ENCODE measurements at places on chromosomes 2 and 18.
A peak's percentile ranks its signal among the peaks of the same experiment; 100 is the strongest.

GRCh38 chr2:147854557-147855134, 9.8 kb downstream of the ACVR2A start:
- DNase-seq, result no peak

DNA sequence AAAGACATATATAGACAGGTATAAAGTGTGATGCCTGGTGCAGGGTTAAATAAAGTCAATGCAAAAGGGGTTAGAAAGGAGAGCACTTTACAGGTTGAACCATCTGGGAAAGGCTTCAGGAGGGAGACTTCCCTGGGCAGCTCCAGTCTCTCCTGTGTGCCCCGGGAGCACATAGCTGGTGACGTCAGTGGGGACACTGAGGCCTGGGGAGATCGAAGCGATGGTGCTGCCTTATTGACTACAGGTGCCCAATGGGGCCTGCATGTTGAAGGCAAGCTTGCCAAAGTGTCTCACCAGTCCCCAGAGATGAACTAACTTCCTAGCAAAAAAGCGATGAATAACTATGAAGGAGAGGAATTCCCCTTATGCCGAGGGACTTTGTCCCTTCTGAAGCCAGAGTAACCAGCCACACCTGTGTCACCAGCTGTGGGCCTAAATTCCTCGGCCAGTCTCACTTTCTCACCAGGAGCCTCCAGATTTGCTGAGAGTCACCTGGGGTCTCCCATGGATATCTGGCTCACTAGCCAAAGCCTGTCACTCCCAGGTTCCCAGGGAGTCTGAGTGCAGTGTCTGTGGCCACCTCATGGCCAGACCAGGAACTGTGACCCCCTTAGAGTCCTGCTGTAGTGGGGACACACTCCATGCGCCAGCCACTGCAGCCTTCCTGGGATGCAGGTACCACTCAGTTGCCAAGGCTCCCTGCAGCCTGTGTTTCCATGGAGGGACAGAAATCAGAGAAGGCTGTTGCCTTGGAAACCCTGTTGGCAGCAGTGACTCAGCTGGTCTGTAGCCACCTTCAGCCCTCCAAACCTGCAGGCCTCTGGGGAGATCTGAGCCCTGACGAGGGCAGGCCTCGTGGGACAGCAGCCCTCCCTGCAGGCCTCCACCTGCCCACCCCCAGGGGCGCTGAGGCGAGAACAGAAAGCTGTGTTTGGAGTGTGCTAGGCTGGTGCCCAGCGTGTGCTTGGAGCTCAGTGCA, 128.7 kb downstream of the CTIF start:
- no peak for DNase-seq

- no peak for DNase-seq
These were observed 35.6 kb downstream of the EPAS1 start for GRCh38 chr2:46332686-46333281.

GRCh38 chr2:71550801-71551630, 97.7 kb downstream of the DYSF start:
- DNase-seq, result no peak

- DNase-seq, result no peak
These were observed 149.7 kb downstream of the EN1 start for GRCh38 chr2:118697781-118698180.

- no peak for DNase-seq
These were observed 23.6 kb downstream of the STAT4 start for GRCh38 chr2:191127235-191127634.

- DNase-seq, result no peak
These were observed 5.9 kb upstream of the RALB start for GRCh38 chr2:120246546-120247300.

- DNase-seq, result no peak
These were observed 162.8 kb downstream of the GCA start for GRCh38 chr2:162506706-162507105.

GRCh38 chr2:122001441-122001874, 246.0 kb downstream of the TSN start:
- DNase-seq, result no peak

DNA sequence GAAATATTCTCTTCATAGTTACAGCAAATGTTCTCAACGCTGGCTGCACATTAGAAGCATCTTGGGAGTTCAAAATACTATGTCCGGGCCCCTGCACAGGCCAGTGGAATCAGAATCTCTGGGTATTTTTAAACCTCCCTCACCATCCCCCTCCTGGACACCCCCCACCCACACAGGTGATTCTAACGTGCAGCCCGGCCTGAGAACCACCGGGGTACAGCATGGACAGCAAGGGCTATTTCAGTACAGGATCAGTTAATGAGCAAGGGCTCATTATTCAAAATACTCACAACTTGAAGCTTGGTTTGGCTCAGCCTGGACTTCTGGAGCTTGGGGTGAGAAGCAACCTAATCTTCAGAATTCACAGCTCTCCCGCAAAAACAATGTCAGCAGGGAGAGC, 31.4 kb downstream of the INO80C start:
- no peak for DNase-seq

GRCh38 chr2:118723394-118723793, 124.1 kb downstream of the EN1 start:
- DNase-seq, result peak; percentile 56

- peak; percentile 43 for DNase-seq
These were observed 27.2 kb upstream of the OTX1 start for GRCh38 chr2:63023444-63023843.

DNA sequence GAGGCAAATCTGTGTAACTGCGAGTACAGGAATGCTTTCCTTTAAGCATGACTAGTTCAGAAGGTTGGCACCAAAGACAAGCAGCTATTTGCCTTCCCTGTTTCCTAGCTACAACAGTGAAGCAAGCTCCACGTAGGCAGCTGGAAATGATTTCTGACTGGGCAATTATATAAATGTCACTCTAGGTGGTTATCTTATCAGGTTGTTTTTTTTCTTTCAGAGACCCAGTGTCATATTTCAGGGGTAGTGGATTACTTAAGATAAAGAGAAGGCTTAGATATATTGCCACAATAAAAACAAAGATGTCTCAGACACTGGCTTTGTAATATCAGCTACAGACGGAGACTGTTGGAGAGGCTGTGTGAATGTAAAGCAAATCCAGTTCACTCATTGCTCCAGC, 748.9 kb upstream of the NXPH2 start:
- no peak for DNase-seq

DNA sequence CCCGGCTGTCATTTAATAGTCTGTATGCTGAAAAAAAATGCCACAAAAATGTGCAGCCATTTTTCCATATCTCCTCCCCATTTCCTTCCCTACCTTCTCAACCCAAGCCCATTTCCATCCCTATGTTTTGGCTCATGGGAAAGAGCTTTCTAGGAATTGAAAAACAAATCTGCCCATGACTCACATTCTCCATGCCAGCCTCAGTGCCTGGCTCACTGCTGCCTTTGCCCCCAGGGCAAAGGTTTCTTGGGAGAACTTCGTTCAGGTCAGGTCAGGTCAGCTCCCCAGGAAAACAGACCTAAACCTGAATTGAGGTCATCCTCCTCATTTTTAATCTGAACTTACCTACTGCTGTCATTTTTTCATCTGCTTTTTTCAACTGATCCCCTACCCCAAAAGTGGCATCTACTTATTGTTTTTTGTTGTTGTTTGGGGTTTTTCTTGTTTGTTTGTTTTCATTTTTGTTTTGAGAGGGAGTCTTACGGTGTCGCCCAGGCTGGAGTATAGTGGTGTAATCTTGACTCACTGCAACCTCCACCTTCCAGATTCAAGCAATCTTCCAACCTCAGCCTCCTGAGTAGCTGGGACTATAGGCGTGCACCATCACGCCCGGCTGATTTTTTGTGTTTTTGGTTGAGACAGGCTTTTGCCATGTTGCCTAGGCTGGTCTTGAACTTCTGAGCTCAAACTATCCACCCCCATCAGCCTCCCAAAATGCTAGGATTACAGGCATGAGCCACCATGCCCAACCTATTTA, 66.7 kb downstream of the FECH start:
- no peak for DNase-seq

- DNase-seq, result peak; percentile 99
These were observed 102.4 kb downstream of the TRIB2 start for GRCh38 chr2:12819103-12819475.

- no peak for DNase-seq
These were observed 151.8 kb upstream of the NT5C1B start for GRCh38 chr2:18741191-18741590.

DNA sequence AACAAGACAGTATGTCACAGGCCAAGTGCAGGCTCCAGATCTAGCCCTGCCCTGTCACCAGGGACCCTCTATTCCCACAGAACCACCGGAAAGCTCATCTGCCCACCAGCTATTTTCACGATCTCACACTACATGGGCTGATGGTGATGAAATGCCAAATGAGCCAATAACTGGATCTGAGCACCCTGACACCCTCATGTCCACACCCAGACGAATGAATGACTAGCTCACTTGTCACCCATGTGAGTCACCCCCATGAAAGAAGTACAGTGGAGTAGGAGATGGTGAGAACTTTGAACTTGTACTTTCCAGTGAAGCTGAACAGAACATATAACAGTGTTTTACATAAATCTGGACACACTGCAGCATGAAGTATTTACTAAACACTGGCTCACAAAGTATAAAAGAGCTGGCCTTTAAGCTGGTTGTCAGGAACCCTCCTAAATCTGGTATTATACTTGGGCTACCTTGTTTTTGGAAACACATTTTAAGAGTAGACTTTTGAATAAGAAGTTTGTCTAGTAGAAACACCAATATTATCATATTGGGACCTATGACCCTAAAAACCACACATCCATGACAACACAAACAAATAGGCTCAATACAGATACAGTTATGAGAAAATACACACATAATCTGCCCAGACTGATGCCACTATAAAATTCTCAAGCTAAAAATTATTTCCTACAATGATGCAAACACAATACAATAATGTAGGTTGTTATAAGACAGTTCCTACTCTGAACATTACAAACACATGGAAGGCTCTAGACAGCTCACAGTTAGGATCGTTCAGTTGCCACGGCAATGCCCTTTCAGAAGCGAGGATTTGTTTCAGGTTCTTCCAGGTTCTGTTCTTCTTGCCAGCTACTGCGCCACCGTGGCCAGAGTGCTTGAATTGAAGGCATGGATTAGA, 19.0 kb downstream of the INO80C start:
- DNase-seq, result peak; percentile 91

DNA sequence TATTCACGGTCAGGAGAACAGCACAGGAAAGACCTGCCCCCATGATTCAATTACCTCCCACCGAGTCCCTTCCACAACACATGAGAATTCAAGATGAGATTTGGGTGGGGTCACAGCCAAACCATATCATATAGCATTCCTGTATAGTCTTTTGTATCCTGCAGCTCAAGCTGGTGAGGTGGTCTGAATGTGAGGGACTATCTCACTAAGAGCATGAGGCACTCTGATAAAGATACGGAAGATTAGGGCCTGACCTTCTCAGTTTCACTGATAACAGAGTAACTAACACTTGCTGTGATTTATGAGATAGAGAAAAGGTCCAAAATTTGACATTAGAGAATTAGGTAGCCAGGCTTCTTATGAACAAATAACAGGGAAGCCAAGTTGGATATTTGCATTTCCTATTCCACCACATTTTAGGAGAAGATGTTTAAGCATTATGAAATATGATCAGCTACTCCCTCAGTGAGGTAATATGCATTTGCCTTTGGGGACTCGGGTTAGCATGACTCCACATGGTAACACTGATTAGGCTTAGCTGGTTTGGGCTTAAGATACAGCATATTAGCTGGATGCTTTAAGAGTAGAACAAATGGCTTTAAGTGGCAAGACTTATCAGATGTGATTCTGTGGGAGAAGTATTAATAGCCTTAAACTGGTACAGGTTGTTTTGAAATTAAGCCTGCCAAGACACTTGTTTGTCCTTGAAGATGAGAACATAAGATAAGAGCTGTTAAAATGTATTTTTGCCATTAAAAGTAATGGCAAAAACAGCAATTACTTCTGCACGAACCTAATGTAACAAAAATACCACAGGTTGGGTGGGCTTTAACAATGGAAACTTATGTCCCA, 106.9 kb upstream of the MSTN start:
- DNase-seq, result no peak

GRCh38 chr18:68219872-68220271, 495.0 kb downstream of the TMX3 start:
- peak; percentile 84 for DNase-seq
